Stimulated activated CD4-positive, alpha-beta T cell treated with anti-CD3 and anti-CD28 coated beads, TNF-alpha, amount 100 ng/mL, for 4 hours (primary cell): ENCODE measurements at places on chromosomes 2 and 18.

- no peak for DNase-seq
Measured at GRCh38 chr2:43405829-43406228, 179.4 kb upstream of the ZFP36L2 start.

DNA sequence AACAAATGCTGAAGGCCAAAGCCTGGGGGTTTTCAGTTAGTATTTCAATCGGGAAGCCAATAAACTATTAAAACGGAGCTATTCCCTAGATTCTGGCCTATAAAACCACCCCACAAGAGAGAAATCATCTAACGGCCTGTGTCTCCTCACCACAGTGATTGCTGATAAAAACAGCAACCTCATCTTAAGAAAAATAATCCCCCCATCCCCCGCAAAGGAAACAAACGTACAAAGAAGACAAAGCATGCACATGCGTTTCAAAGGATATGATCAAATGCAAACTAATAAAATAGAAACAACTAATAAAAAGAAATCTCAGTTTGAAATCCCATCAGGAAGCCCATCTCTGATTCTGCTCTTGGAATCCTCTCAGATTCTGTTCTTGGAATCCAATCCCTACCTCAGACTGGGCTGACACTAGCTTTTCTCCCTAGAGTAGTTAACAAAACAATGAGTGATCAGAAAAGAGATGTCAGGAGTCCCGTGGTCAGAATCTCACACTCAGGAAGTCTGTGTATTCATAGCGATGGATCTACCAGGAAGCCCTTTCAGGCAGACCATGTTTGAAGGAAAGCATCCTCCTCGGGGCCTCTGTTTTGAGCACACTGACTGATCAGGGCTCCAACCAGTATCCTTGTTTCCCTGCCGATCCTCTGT is 150.7 kb downstream of the THADA start:
- no peak for DNase-seq

DNA sequence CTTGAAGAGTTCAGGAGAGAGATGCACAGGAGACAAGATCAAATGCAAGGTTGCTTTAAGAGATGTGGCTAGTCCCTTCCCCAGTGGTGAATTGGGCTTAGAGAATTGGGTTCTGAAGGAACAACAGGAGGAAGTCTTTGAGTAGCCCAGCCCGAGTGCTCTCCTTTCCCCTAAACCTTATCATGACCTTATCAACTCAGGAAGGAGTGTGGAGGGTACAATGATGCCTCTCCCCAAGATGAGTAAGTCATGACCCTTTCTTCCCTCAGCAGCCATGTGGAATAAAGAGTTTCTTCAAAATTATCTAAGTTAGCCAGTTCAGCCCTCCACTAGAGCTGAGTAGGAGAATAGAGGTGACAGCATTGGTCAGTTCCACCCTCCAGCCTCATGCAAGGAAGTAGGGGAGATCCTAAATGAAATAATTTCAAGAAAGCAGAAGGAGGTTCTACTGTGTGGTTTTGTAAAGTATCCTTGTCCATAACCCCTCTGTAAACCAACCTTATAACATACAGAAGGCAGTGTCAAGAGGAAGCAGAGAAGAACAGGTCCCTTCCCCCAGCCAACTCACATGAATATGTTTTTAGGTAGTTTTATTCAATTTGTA is 88.4 kb downstream of the ARHGAP15 start:
- no peak for DNase-seq

- no peak for DNase-seq
Measured at GRCh38 chr2:161020437-161020836, 139.8 kb upstream of the TANK start.

- no peak for DNase-seq
Measured at GRCh38 chr2:169258045-169258601, 104.2 kb downstream of the LRP2 start.

- no peak for DNase-seq
Measured at GRCh38 chr2:39504790-39505335, 67.8 kb upstream of the MAP4K3 start.

GRCh38 chr2:53500181-53500580 is 267.4 kb upstream of the CHAC2 start:
- no peak for DNase-seq

GRCh38 chr18:2570772-2571199 is 519 bp downstream of the METTL4 start:
- no peak for DNase-seq

DNA sequence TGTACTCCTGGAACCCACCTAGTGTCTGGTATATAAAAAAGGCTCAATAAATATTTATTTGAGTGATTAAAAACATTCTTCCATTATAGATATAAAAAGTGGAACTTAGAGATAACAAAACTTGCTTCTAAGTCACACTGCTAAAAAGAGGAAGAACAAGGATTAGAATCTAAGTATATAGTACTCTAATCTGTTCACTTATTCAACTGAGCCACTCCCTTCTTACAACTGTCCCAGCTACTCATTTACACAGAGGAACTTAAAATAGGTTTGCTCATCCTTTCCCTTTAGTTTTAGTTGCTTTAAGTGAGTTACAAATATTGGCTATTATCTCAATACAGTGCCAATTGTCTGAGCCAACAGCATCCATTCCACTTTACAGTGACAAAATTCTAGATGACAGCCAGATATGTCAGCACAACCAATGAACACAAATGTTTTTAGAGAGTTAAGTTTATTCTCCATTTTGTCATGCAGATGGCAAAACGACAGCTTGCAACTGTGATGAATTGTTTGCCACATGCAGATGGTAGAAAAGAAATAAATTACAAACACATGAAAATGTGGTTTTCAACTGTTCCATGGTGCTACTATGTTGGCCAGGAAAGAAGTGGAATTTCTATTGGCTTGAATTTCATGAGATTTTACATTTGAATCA is 280.7 kb upstream of the ZC3H15 start:
- no peak for DNase-seq
